ENCODE measurements at places on chromosomes 3 and 15. TPM values are rescaled to one million over a fixed set of nuclear protein-coding genes. Genes with fewer than 3 reads are reported as not detected.

Gene KLHL40
- total RNA-seq: 1.6 TPM

Gene NANOGP8
- total RNA-seq: not detected

Gene SAMD7
- not detected for total RNA-seq

Gene MESP2
- total RNA-seq: 0.29 TPM

DNA sequence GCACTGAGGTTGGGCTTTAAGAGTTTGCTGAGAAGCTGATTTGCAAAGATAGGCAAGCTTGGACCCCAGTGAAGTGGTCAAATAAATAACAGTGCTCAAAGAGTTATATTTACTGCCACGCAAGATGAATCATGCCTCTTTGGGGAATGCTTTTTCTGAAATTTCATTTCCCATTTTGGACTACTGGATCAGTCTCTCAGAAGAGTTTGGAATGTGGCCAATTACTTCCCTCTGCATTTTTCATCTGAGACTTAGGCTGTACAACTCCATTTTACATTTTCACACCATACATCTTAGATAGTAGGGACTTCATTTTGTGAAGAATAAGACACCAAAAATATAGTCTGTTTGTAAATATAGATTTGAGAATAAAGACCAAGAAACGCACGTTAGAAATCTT is 419.7 kb downstream of the FGF12 start:
- no peak for DNase-seq

Gene SPESP1
- 10.8 TPM for total RNA-seq

DNA sequence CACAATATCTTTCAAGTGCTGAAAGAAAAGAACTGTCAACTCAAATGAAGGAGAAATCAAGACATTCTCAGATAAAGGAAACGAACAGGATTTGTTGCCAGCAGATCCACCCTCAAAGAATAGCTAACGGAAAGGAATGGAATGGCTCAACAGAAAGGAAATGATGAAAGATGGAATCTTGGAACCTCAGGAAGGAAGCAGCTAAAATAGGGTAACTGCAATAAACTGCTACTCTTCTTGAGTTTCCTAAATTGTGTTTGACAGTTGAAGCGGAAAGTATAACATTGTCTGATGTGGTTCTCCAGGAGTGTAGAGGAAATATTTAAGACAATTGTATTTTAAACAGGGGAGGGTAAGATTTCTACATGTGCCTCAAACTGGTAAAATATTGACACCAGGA is 22.0 kb downstream of the PRR23E start:
- no peak for DNase-seq

Gene HACL1
- total RNA-seq: 10.8 TPM

DNA sequence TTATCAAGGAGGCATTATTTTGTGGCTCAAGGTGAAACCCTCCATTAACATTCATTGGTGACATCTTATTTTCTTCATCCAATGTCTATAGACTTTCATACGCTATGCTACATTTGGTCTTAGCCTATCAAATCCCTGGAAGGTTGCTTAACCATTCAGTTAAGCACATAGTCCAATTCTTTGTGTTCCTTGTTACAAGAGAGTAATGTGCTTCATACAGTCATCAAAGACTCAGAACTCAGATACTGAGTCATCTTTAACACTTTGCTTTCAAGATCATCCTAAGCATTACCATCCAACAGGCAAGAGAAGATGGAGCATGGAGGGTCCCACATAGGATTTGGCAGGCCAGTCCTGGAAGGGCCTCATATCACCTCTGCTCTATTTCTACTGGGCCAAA is 1202.1 kb downstream of the ROBO1 start:
- no peak for DNase-seq

DNA sequence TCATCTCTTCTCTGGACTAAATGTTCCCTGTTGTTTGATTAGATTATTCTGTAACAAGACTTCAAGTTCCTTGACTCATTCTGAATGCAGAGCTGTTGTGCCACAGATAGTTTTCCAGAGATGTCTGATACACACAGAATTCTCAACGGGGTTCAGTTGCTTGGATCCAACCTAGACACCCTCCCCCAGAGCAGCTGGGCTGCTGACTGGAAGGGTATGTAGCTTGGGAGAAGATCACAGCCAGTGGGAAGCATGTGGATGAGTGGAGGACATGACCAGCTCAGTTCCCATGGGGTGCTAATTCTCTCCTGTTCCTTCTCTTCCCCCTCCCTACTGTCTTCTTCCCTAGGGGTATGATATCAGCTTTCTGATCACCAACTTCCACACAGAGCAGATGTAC is 6.6 kb upstream of the TTLL3 start:
- no peak for DNase-seq

GRCh38 chr3:54243960-54244682 is 121.8 kb downstream of the CACNA2D3 start:
- no peak for DNase-seq

Gene PP2D1
- total RNA-seq: not detected

DNA sequence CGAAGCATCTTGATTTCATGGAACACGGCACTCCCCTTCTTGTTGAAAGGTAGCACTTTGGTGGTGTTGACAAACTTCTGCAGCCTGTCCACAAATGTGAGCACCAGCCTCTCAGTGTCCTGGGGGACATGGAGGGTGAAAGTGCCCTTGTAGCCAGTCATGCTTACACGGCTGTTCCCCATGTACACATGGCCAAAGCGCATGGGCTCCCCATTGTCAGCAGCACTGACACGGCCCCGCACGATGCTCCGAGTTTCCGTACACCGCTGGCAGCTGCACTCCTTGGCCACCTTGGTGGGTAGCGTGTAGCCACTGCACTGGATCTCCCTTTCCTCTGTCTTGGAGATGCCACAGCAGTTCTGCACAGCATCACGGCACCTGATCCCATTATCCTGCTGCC is 12.7 kb downstream of the CILP start:
- DNase-seq: no peak

Gene SLC27A2
- total RNA-seq: 0.11 TPM

Gene HIGD2B
- total RNA-seq: not detected

- no peak for DNase-seq
Observed at GRCh38 chr3:47347217-47347801, 33.5 kb upstream of the PTPN23 start.

- DNase-seq: no peak
Observed at GRCh38 chr15:34085746-34086145, 15.9 kb downstream of the EMC7 start.

DNA sequence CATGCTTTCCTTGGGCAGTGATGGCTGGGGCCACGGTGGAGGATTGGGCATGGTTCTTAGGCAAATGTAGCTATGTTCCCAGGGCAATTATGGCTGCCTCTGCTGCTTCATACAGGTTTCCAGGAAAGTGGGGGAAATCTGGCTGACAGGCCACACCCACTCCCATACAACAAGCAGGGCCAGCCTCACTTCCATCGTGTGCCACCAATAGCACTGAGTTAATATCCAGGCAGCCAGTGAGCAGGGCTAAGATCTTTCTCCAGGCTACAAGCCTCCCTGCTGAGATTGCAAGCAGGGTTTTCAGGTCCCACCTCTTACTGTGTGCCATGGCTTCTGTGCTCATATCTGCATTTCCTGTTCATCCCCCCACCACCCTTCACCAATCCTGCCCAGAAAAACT is 1291.9 kb downstream of the SI start:
- no peak for DNase-seq

GRCh38 chr3:163462446-163462845 is 1615.8 kb downstream of the SI start:
- DNase-seq: no peak

GRCh38 chr3:18062657-18063025 is 320.2 kb upstream of the TBC1D5 start:
- no peak for DNase-seq

Gene LRRN1
- not detected for total RNA-seq

DNA sequence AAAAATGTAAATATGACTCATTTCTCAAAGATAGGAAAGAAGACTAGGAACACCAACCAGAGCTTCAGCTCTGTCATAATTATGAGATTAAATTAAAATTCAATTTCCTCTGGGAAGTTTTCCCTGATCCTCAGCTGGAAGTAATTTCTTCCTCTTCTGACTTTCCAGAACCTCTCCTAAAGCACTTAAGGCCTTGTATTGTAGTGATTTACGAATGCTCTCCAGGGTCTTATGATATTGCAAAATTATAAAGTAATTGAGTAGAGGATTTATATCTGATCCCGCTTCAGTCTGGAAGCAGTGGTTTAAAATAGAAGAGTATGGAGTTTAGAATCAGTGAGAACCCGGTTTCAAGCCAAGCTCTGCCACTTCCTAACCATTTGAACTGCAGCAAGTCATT is 279.8 kb downstream of the ZPLD1 start:
- no peak for DNase-seq

Gene CHST13
- 0.59 TPM for total RNA-seq

- DNase-seq: no peak
Observed at GRCh38 chr15:70253461-70254156, 155.9 kb upstream of the TLE3 start.

GRCh38 chr3:49653621-49654020 is 20.5 kb upstream of the APEH start:
- DNase-seq: no peak

Gene FANCD2OS
- total RNA-seq: not detected

GRCh38 chr3:132626955-132627354 is 29.9 kb downstream of the ACKR4 start:
- DNase-seq: no peak

DNA sequence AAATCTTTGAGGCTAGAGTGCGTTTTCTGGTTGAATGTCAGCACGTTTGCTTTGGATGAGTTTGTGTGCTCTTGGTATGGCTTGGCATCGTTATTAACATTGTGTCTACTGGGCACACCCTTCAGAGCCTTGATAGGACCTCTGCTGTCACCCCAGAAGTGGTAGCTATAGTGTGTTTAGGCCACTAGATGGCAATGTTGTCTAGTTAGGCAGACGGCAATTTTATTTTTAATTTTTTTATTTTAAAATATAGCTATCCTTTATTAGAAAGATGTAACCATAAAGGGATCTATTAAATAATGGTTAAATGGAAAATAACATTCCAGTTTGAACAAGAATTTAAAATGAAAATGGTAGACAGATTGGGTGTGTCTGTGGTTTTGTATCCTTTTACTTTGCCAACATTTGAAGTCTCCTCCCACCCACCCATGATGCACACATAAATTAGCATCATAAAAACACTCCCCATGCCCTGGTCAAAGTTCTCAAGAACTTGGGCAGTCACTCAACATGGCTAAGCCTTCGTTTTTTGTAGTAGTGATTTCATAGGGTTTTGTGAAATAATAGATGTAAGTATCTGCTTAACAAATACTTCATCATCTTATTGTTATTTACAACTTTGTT is 200.7 kb downstream of the KCNH8 start:
- DNase-seq: no peak

- DNase-seq: no peak
Observed at GRCh38 chr3:172043233-172043632, 3.9 kb downstream of the FNDC3B start.

- DNase-seq: no peak
Observed at GRCh38 chr15:35702946-35703495, 157.1 kb upstream of the DPH6 start.

DNA sequence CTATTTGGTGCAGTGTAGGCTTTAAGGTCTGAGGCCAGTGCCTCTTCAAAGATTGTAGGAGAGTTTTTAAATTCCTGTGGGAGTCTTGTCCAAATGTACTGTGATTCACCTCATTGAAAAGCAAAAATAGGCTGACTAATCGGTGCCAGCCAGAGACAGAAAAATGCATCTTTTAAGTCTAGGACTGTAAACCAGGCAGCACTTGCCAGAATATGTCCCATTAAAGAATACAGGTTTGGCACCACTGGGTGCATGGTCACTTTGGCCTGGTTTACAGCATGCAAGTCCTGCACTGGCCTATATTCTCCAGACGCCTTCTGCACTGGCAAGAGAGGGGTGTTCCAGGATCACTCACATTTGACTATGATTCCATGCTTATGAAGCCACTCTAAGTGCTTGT is 20.3 kb upstream of the NOX5 start:
- DNase-seq: no peak

- DNase-seq: no peak
Observed at GRCh38 chr15:66866656-66867055, 164.6 kb downstream of the SMAD6 start.

- no peak for DNase-seq
Observed at GRCh38 chr15:28169366-28169765, 70.3 kb upstream of the OCA2 start.

Gene CACNA2D3
- total RNA-seq: 29.2 TPM

Gene RTP1
- not detected for total RNA-seq

DNA sequence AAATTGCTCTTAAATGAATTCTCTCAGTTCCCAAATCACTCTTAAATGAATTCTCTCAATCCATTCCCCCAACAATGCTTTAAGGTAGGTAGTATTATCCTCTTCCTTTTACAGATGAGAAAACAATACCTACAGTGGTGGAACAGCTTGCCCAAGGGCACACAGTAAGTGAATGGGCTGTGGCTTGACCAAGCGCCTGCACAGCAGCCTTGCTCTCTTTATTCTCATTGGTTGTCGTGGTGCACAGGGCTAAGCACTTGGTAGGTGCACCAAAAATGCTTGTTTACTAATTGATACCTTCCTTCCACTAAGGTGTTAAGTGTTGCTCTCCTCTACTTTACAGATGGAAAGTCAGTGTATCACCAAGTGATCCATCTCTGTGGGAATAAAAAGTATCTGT is 43.3 kb downstream of the FAM43A start:
- DNase-seq: no peak

Gene P3H2
- 1.7 TPM for total RNA-seq

DNA sequence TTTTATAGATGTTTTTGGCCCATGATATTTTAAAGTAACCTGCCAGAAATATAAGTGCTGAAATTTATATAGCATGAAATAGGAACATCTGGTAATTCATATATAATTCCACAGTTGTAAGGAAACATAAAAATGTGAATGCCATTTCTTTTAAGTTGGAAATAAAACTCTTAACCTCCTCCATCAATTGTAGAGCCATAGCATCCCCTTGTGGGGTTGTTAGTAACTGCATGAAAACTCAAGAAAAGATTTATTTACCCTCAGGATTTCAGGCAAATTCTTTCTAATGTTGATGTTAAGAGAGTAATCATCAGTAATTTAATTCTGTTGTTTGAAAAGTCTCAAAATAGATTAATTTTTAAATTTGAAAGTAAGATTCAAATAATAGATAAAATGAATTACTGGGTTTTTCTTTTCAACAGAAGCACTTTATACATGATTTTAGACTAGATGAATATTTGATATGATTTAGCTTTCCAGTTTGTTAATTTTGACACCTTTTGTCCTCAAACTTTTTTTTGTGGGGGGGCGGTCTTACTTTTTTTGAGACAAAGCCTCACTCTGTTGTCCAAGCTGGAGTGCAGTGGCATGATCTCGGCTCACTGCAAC is 74.7 kb downstream of the RASA2 start:
- DNase-seq: no peak

DNA sequence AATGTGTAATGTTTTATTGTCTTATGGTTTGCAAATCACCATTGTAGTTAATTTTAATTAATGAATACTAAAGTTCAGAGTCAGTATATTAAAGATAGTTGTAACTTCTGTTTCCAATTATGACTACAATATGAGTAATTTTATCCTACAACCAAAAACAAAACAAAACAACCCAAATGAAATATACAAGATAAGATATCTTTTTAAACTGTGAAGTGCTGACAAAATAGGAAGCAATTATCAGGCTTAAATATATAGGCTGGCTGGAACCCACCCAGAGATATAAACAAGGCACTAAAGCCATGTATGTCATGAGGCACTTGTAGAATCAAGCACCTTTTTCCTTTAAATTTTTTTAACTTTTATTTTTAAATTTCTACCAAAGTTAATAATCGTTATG is 108.6 kb upstream of the LRRFIP2 start:
- no peak for DNase-seq

Gene PAK6
- 16.5 TPM for total RNA-seq

GRCh38 chr3:160842021-160843005 is 86.3 kb downstream of the PPM1L start:
- DNase-seq: no peak

Data from right cardiac atrium (tissue), 5 donors.